ENCODE measurements at places on chromosomes 2 and 18. TPM values are rescaled to one million over a fixed set of nuclear protein-coding genes. Genes with fewer than 3 reads are reported as not detected.

Gene RDH14
- 22.8 TPM for total RNA-seq

Gene MTA3
- total RNA-seq, result 102 TPM

DNA sequence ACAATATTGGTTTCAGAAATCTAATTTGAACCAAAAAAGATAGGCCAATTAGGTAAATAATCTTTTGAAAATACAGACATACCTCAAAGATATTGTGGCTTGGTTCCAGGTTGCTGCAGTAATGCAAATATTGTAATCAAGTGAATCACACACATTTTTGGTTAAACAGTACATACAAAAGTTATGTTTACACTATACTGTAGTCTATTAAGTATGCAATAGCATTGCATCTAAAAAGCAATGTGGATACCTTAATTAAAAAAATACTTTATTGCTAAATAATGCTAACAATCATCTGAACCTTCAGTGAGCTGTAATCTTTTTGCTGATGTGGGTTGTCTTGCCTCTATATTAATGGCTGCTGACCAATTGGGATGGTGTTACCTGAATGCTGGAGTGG is 67.3 kb downstream of the KYNU start:
- H3K4me3 ChIP-seq, result no peak overlapping the region
- no peak for DNase-seq
- H3K27me3 ChIP-seq, result no peaks in the 10 kb centered on the region
- no peaks in the 10 kb centered on the region for H3K4me1 ChIP-seq

DNA sequence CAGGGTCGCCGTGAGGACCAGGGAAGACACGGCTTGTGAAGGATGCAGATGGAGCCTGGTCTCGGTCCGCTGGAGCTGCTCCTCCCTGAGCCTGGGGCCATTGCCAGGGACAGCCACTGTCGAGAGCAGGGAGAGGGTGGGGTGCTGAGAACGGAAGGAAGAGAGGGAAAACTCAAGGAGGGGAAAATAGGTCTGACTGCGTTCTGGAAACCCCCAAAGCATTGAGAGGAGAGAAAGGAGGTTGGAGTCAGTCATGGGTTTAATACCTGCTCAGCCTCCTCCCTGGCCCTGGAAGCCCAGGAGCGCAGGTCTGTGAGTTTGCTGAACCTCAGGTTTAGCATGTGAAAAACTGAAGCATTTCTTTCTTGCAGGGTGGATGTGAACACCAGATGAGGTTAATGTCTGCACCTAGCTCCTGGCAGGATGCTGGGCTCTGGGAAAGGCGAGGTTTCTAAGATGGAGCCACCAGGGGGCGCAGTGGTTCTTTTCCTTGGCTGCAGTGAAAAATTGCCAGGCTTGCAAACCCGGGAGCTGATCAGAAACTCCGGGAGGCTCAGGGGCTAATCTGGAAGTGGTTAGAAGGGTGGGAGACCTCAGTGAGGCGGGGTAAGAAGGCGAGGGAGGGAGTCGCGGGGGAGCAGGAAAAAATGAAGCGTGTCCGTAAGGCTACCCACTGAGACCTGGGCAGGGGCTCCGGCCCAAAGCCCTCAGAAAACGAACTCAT is 33.6 kb upstream of the RNF149 start:
- H3K4me3 ChIP-seq, result no peak overlapping the region
- H3K36me3 ChIP-seq, result no peaks in the 10 kb centered on the region
- DNase-seq, result peak; percentile 65
- no peaks in the 10 kb centered on the region for H3K27me3 ChIP-seq
- H3K27ac ChIP-seq, result no peak overlapping the region
- H3K4me1 ChIP-seq, result peaks cover 21% of the 10 kb centered on the region

DNA sequence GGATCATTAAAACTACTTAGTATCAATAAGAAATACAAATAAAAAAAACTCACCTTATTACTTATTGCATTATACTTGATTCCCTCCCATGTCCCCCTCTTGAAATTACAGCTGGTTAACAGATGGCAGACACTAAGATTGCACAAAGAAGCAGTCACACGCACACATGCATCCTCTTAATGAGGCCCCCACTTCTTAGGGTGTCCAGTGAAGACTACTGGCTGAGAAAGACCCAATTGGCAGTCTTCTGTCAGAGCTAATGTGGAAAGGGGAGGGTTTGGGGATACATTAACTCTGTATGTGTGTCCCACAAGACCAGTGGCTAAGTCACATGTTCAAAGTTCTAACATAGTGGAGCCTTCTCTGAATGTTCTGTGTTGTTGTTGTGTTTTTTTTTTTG is 210.7 kb downstream of the MTX2 start:
- no peak overlapping the region for H3K4me3 ChIP-seq
- no peaks in the 10 kb centered on the region for H3K4me1 ChIP-seq
- DNase-seq, result no peak
- no peak overlapping the region for H3K27ac ChIP-seq

DNA sequence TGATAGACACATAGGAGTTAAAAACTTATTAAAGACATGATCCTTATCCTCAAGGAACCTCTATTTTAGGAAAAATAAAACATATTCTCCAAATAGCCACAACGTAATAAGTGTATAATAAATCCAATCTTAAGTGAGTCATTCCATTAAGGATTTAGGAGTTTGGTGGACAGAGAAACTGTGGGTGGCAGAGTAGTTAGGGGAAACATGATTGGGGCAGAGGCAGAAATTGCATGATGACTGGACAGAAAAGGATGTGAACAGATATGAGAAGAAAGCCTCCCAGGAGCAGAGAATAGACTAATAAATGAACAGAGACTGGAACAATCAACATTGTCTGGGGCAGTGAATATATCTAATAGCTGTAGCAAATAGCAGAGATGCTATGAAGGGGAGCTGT is 48.1 kb upstream of the SIGLEC15 start:
- no peaks in the 10 kb centered on the region for H3K4me1 ChIP-seq
- H3K4me3 ChIP-seq, result no peak overlapping the region
- DNase-seq, result no peak
- H3K27ac ChIP-seq, result no peak overlapping the region
